ENCODE measurements at places on chromosomes 1 and 21.

GRCh38 chr1:152047413-152047729 is 10.6 kb upstream of the S100A11 start:
- peak overlapping the region; percentile 96 for H3K27ac ChIP-seq
- peak overlapping the region; percentile 77 for H3K4me3 ChIP-seq
- H3K27me3 ChIP-seq = peaks cover 3% of the 10 kb centered on the region
- H3K36me3 ChIP-seq = no peaks in the 10 kb centered on the region
- DNase-seq = peak; percentile 4
- peaks cover 30% of the 10 kb centered on the region for H3K4me1 ChIP-seq

GRCh38 chr1:198495631-198496030 is 44.8 kb downstream of the ATP6V1G3 start:
- no peaks in the 10 kb centered on the region for H3K27me3 ChIP-seq
- H3K27ac ChIP-seq = no peak overlapping the region
- DNase-seq = no peak
- no peak overlapping the region for H3K4me3 ChIP-seq
- H3K4me1 ChIP-seq = no peaks in the 10 kb centered on the region
- no peaks in the 10 kb centered on the region for H3K36me3 ChIP-seq

DNA sequence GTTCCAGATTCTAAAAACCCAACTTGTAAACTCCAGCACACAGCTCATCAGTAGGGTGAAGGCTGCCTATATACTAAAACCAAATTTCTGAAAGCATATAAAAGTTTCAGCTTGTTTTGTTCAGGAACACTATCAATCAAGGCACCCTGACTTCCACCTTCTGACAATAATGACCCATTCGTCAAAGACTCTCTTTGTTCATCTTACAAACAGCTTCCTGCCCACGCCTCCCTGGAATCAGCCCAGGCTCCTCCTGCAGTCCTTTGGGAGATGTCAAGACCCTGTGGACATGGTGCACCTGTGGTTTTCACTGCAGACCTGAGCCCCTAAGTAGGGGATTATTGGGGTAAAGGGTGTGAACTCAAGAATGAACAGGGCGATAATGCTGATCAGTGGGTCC is 178.9 kb upstream of the CAMK1G start:
- peaks cover 2% of the 10 kb centered on the region for H3K27me3 ChIP-seq
- H3K4me1 ChIP-seq = no peaks in the 10 kb centered on the region
- H3K4me3 ChIP-seq = peak overlapping the region; percentile 44
- H3K27ac ChIP-seq = peak overlapping the region; percentile 8
- H3K36me3 ChIP-seq = no peaks in the 10 kb centered on the region

GRCh38 chr1:207997486-207998268 is 86.8 kb upstream of the CD34 start:
- H3K36me3 ChIP-seq = no peaks in the 10 kb centered on the region
- no peak overlapping the region for H3K27ac ChIP-seq
- DNase-seq = peak; percentile 72
- peaks cover 10% of the 10 kb centered on the region for H3K4me1 ChIP-seq
- peaks cover 51% of the 10 kb centered on the region for H3K27me3 ChIP-seq
- no peak overlapping the region for H3K4me3 ChIP-seq

GRCh38 chr21:38796424-38796823 is 9.3 kb upstream of the ETS2 start:
- H3K27ac ChIP-seq = no peak overlapping the region
- H3K36me3 ChIP-seq = no peaks in the 10 kb centered on the region
- no peak overlapping the region for H3K4me3 ChIP-seq
- H3K4me1 ChIP-seq = peaks cover 16% of the 10 kb centered on the region

GRCh38 chr1:82858031-82858430 is 1057.3 kb downstream of the ADGRL2 start:
- DNase-seq = no peak
- peaks cover 4% of the 10 kb centered on the region for H3K27me3 ChIP-seq
- H3K27ac ChIP-seq = no peak overlapping the region
- peaks cover 25% of the 10 kb centered on the region for H3K4me1 ChIP-seq
- H3K4me3 ChIP-seq = no peak overlapping the region
